Hepatic stellate cell (primary cell): ENCODE measurements at places on chromosomes 12 and 14.

DNA sequence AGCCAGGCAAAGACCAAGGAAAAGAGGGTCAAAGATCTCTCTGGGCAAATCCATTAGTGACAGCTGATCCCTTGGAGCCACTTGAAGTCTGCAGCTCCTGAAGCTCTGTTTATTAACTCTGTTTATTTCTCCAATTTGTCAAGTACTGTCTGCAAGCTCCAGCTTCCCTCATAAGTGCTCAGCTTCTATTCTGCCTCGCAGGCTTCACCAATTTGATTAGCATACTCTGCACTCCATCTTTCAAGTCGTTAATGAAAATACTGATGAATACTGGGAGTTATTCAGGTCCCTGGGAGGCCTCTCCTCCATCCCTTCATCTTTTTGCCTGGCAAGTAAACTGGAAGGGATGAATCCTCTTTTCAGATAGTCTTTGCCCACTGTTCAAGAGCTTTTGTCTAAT lies 54.3 kb downstream of the TTC9 start:
- DNase-seq, result no peak

- DNase-seq, result no peak
Observed at GRCh38 chr14:66405158-66405557, 81.0 kb upstream of the CCDC196 start.

DNA sequence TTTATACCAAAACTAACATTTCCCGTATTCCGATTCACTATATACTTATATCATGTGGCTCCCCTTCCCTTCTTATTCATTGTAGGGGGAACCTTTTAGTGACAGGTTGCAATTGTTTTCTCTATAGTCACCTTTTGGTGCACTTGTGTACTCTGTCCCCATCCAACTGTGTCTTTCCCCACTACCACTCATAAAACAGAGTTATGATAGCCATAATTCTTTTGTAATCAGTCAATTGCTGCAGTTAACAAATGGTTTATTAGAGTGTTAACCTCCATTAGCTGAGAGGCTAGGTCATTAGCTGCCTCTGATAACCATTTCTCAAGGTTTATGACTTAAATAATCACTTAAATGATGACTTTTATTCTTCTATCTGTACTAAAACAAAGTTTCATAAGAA lies 338.1 kb upstream of the SEL1L start:
- DNase-seq, result no peak

GRCh38 chr14:65079201-65079600 lies 23.1 kb downstream of the MAX start:
- DNase-seq, result no peak

GRCh38 chr14:37172024-37172869 lies at the start of gene SLC25A21:
Gene SLC25A21, minus strand, starts transcription at chr14:37172606.
- peak; percentile 88 for DNase-seq

GRCh38 chr12:32151552-32151951 lies 44.9 kb downstream of the BICD1 start:
- DNase-seq, result no peak

GRCh38 chr14:74682169-74682952 lies 30.5 kb downstream of the AREL1 start:
- DNase-seq, result no peak

DNA sequence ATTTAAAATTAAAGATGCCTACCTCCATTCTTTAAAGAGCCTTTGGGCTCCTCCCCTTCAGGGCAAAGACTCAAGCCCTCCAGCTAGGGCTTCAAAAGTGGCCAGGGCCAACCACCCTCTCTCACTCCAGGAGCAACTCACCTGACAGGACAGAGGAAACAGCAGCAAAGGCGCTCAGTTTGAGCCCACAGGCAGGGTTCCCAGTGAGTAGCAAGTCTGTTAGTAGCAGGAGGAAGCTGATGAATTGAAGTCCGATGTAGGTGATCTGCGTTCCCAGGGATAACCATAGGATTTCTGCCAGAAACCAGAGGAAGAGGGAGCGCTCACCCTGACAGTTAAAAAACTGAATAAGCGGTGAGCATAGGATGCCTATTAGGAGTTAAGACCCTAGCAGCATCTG lies 15.7 kb downstream of the GSG1 start:
- no peak for DNase-seq

DNA sequence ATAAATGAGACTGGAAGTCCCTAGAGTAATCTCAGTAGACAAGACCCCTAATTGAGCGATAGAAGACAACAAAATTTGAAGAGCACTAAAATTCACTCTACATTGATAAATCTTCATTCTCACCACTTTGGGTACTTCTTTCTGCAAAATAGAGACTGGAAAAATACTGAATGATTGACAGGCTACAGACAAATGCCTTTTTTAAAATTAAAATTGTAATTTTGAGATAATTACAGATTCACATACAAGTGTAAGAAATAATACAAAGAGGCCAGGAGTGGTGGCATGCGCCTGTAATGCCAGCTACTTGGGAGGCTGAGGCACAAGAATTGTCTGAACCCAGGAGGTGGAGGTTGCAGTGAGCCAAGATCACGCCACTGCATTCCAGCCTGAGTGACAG lies 4.5 kb upstream of the CORO1C start:
- DNase-seq, result no peak

- no peak for DNase-seq
Observed at GRCh38 chr14:68736471-68736871, 56.4 kb downstream of the ZFP36L1 start.

DNA sequence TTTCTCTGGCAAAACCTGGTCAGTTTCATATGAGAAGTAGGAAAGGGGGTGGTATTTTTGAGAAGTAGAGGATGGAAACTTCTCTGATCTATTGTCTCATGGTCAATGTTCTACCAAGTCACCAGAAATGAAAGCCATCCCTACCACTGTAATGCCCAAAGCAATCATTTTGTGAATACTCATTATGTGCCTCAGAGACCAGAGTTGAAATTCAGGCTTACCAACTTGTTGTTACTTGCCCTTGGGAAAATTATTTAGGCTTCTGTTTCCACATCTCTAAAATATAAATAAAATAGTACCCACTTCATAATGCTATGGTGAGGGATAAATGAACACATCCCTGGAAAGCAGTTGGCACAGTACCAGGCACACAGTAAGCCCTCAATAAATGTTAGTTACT lies 723.7 kb upstream of the TBX3 start:
- DNase-seq, result no peak
